ENCODE measurements at places on chromosomes 11 and 22. TPM values are rescaled to one million over a fixed set of nuclear protein-coding genes. Genes with fewer than 3 reads are reported as not detected.
A peak's percentile ranks its signal among the peaks of the same experiment; 100 is the strongest.

- DNase-seq = no peak
- H3K27me3 ChIP-seq = peaks cover 60% of the 10 kb centered on the region
- no peak overlapping the region for H3K4me3 ChIP-seq
- H3K4me1 ChIP-seq = no peaks in the 10 kb centered on the region
- H3K27ac ChIP-seq = no peak overlapping the region
Measured at GRCh38 chr11:69925366-69926196, 106.4 kb upstream of the FGF3 start.

GRCh38 chr22:42857845-42858481, 890 bp upstream of the ARFGAP3 start:
- DNase-seq = no peak
- peaks cover 2% of the 10 kb centered on the region for H3K36me3 ChIP-seq
- peaks cover 45% of the 10 kb centered on the region for H3K4me1 ChIP-seq
- peak overlapping the region; percentile 66 for H3K27ac ChIP-seq
- H3K27me3 ChIP-seq = no peaks in the 10 kb centered on the region

OR8G5 gene
- not detected for total RNA-seq

- no peak for DNase-seq
- H3K27ac ChIP-seq = peak overlapping the region; percentile 73
- H3K36me3 ChIP-seq = peaks cover 24% of the 10 kb centered on the region
- H3K4me3 ChIP-seq = no peak overlapping the region
- peaks cover 40% of the 10 kb centered on the region for H3K4me1 ChIP-seq
Measured at GRCh38 chr11:36469881-36470802, 39.9 kb downstream of the TRAF6 start.

DNA sequence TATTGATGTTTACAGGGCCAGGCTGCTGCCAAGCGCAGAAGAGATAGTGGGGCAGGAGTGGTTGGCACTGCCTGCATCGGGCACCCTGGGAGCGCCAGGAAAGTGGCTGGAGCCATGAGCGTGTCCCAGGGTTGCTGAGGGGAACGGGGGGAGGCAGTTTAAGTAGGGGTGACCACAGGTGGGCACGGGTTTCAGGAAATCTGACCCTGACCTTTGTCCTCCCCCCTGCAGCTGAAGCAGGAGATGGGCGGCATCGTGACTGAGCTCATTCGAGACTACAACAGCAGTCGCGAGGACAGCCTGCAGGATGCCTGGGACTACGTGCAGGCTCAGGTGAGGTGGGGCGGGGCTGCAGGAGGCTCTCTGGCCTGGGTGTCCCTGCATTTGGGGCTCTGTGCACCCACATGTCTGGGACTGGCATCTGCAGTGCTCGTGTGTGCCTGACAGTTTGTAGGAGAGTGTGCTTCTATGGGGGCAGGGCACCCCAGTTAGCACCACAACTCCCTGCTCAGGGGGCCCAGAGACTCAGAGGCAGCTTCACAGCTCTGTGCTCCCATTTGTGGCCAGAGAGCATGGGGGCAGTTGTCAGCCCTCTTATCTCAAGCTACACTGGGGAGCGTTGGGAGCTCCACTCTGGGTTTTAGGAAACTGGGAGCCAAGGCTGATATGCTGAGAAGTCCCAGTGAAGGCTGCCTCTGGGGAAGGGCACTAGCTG, 49.7 kb downstream of the CD82 start:
- no peaks in the 10 kb centered on the region for H3K27me3 ChIP-seq
- no peak overlapping the region for H3K27ac ChIP-seq
- H3K36me3 ChIP-seq = no peaks in the 10 kb centered on the region
- H3K4me1 ChIP-seq = peaks cover 2% of the 10 kb centered on the region

TOM1 gene
- 55.5 TPM for total RNA-seq

DNA sequence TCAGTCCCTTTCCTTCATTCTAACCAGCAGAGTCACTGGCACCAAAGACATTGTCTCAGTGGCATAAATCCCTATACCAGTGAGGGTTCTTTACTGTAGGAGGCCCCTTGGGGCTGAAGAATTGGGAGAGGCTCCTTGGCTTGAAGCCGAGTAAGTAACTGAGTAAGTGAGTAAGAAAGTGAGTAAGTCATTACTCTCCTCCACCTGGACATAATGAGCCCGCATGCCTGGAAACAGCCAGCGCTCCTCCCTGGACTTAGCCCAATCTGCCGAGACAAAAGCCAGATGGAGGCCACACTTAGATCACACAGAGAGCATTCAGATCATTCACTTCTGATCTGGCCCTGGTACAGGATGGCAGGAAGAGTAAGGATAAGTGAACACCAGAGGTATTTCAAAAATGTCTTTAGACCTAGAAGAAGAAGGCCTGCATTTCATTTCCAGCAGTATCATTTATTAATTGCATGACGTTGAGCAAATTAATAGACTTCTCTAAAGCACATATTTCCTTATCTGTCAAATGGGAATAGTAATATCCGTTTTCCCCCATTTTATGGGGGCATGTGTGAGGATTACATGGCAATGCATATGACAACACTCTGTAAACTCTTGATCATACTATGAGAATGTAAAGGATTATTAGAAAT, 8.2 kb upstream of the MICAL3 start:
- no peak for DNase-seq
- peak overlapping the region; percentile 42 for H3K27ac ChIP-seq
- peaks cover 24% of the 10 kb centered on the region for H3K4me1 ChIP-seq

DNA sequence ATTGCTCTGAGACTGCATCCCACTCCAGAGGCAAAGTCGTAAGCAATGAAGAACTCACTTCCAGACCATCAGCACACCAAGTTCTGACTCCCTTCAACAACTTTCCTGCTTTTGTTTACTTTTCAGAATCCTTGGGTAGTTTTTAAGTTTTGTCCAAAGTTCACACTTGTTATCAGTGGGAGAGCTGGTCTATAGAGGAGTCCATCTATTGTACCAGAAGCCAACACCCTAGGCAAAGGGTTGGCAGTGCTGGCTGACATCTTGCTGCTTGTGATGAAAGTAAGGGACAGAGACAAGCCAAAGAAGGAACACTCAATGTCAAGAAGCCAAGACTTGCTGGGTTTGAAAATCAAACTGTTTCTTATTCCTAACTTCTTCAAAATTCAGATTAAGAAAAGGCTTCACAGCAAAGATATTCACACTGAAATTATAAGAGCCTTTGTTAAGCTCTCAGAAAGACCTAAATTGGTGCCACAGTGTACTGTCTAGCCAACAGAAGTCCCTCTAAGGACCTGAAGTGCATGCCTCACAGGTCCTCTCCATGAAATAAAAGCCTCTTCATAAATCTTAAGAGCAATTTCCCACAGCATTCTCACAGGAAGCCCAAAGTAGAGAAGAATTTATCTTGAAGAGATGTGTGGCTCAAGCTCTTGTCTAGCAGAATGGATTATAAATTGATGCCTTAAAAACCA, 21.5 kb upstream of the LINC01488 start:
- peaks cover 8% of the 10 kb centered on the region for H3K4me1 ChIP-seq
- DNase-seq = no peak
- no peaks in the 10 kb centered on the region for H3K27me3 ChIP-seq
- no peak overlapping the region for H3K4me3 ChIP-seq
- peaks cover 6% of the 10 kb centered on the region for H3K36me3 ChIP-seq
- no peak overlapping the region for H3K27ac ChIP-seq

GRCh38 chr11:57116654-57117053, 65.1 kb upstream of the LRRC55 start:
- no peaks in the 10 kb centered on the region for H3K36me3 ChIP-seq
- H3K27me3 ChIP-seq = peaks cover 12% of the 10 kb centered on the region
- H3K4me3 ChIP-seq = no peak overlapping the region
- H3K27ac ChIP-seq = no peak overlapping the region

Data from osteocyte (in vitro differentiated cells).